A172 (cell line): ENCODE measurements at places on chromosomes 11 and 22.
A peak's percentile ranks its signal among the peaks of the same experiment; 100 is the strongest.

DNA sequence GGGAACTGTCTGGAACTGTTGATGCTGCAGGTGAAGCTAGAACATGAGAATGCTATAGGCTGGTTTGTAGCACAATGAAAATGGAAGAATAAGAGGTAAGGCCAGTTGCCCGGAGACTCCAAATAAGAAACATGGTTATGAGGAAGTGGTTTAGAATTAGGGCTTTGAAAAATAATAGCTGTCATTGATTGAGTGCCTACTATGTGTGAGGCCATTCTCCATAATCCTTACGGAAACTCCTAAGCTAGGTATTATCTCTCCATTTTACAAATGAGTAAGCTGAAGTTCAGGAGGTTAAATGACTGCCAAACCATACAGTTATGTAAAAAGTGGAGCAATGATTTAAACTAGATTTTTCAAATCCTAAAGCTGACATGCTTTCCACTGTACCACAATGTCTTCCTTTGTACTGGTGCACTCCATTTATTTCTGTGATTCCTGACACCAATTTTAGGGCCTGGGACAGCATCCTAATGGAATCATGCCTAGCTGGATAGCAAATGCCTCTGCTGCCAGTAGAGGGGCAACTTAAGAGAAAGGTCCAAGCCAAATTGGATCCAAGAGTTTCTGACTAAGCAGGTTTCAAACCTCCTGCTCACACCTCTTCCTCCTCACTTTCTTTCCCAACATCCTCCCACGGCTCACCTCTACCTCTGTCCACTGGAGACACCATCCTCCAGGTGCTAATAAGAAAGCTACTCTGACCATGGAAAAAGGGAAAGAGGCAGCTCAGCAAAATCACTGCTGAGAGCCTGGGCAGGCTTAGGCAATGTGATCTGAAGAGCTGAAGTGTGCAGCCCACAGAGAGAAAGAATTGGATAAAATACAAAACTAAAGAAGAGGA, 46.9 kb upstream of the PICALM start:
- peak; percentile 51 for DNase-seq

DNA sequence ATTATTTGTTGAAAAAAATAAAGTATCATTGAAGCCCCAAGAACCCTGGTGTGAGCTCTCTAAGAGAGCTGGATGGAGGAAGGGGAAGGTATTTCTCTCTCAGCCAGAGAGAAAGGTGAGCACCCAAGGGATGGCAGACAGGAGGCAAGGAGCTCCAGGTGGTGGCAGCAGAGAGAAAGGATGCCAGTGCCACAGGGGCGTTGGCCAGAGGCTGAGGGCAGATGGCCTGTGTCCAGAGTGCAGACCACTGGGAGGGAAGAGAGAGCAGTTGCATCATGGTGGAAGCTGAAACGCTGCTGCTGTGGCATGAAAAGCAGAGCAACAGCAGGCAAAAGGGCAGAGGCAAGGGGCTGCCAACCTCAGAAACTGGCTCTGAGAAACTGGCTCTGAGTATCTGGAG, 8.5 kb downstream of the SPON1 start:
- DNase-seq = peak; percentile 59

DNA sequence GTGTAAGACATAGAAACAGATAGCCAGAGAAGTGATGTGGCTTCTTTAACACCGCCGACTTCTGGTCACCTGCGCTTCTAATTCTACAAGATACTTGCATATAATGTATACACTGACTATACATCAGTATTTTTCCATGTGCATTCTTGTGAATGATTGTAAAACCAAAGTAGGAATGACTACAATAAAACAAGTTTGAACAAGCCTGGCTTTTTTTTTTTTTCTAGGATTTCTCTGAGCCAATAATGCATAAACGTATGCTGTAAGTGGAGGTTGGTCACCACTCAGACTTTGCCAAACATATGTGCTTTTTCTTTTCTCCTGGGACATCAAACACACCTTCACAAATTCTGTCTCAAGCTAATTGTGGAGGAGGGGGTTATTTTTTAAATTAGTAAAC, 237.8 kb upstream of the KIRREL3 start:
- DNase-seq = no peak

- no peak for DNase-seq
Observed at GRCh38 chr11:115678942-115679341, 174.7 kb upstream of the CADM1 start.

DNA sequence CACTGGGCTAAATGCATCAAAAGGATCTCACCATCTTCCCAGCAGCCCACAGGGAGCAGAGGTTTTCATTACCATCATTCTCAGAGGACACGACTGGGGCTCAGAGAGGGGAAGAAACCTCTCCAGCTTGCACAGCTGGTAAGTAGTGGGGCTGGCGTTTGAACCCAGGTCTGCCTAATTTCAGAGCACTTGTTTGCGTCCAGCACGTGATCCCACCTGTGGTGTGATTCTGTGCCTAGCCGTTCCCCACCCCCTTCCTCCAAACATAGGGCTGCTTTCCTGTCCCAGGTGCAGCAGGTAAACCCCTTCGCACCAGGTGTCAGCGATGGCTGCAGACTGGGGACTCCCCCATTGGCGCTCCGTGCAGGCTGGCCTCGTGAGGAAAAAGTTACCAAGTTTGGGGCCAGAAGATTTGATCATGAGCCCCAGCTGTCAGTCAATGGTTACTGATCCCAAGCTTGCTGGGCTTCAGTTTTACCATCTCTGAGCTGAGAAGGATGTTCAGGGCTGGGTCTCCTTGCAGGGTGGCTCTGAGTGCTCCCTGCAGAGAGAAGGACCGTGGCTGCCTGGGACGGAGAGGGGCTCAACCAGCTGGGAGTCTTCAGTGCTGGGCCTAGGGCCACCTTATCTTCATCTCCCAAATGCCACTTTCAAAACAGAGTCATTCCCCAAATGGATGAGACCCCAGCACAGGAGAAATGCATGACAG, 445.6 kb downstream of the TBC1D22A start:
- DNase-seq = no peak

DNA sequence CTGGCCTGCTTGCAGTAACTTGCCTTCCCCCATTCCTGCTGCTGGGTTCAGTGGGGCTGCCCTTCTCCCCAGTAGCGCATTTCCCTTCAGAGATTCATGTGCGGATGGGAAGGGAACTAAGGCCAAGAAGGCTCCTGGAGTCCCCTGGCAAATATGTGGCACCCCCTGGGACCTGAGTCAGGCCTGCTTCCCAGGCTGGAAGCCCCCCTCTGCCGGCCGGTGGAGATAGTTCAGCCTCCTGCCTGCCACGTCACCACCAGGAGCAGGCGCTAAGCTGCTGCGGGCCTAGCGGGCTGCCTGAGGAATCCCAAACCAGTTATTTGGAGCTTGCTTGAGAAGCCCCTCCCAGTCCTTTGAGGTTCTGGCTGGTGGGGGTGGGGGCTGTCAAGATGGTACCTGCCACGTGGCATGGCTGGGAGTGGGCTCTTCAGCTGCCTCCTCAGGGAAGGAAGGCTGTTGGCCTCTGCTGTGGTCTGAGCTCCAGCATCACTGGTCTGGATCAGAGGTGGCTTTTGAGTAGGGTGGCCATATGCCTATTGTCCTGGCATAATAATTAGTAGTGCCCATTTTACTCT, 2.0 kb downstream of the SERPINH1 start:
- DNase-seq = peak; percentile 58
